Fibroblast of the aortic adventitia (primary cell): ENCODE measurements at places on chromosomes 12 and 14. TPM values are rescaled to one million over a fixed set of nuclear protein-coding genes. Genes with fewer than 3 reads are reported as not detected.

The FAM222A gene
- 0.25 and 0.54 TPM in 2 replicates for total RNA-seq

The MYO1A gene
- total RNA-seq, result 0.09 and 3.4 TPM in 2 replicates

The PAX9 gene
- total RNA-seq, result 0.18 TPM in 1 of 2 replicates, not detected in the other

The SMAGP gene
- total RNA-seq, result 9.6 and 29.3 TPM in 2 replicates

The TC2N gene
- total RNA-seq, result 0.16 and 1.6 TPM in 2 replicates
